GM04503 (cell line): ENCODE measurements at places on chromosomes 5 and 9.

DNA sequence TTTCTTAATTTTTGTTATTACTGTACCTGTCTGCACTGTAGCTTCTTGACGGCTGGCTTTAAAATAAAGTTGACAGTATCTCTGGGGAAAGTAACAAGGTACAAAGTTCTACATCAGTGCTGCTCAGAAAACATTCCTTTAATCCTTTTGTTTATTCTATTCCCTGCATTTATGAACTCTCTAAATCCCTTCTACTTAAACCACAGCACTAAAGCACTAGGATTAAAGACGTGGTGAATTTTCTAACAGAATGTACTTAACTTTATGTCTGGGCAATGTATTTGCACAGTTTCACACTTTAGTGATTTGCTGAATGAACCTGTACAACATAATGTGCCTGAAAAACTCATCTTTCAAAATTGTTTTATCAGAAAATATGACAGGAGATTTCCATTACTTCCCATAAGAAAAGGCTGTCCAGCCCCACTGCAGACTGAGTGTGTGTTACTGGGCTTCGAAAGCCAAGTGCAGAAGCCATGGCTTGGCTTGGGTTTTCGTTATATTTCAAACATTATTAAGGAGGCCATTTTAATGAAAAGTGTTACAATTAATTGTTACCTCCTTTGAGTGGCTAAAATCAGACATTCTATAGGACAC, 43.8 kb downstream of the LHFPL2 start:
- no peak for DNase-seq

DNA sequence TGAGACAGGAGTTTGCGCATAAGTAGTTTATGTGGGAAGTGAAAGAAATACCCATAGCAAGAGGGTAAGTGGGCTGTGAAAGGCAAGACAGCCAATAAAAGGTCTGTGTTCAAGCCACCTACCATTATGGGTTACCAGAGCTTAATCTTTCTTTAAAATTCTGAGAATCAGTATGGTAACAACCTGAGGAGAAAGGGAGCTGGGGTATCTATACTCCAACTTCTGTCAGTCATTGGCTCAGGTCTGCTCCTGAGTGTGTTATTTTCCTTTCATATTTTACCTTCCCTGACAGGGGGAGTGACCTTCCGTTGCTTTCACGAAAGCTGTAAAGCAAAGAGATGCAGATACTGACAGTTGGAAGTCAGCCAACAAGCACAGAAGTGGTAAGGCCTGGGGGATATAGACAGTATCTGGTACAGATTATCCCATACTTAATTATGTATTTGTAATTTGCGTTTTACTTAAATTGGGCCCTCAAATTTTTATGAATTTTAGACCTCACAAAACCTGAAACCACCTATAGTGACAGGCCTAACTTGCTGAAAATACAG, 233.4 kb downstream of the RAB3C start:
- DNase-seq, result no peak

DNA sequence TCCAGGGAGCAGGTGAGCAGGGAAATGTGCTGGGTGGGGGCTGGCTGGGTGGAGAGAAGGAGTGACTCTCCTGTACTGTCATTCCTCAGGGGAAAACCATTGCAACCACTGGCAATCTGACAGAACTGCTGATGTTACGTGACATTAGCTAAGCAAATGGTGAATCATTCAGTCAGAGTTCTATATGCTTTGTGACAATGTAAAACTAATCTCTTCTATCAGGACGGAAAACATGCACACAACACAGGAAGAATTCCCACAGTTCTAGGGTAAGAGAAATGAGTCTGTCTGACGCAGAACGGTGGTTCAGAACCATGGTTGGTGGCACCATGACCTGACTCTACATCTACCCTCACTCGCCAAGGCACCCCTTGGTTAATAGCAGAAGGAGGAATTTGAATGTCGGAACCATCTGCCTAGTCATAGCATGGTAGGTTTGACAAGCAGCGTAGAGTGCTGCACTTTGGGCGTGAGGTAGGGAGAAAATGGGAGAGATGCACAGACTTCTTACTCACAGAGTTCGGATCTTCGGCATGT, 243.6 kb upstream of the PANK3 start:
- DNase-seq, result peak; percentile 11

- DNase-seq, result no peak
Observed at GRCh38 chr9:89534515-89535287, 36.8 kb upstream of the SEMA4D start.

- DNase-seq, result no peak
Observed at GRCh38 chr5:143400541-143401226, 2.8 kb downstream of the NR3C1 start.

DNA sequence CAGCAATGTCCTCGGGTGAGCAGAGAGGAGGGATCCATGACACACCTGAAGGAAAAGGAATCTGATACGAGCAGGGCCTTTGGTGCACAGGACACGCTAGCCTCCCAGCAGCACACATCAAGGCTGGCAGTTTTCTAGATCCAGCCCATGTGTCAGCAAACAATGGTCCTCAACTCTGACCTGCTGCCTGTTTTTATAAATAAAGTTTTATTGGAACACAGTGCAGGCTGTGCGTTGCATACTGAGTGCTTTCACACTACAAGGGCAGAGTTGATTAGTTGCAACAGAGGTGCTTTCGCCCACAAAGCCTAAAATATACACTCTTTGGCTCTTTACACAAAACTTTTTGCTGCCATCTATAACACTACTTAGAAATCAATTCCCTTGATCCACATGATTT, 147.1 kb downstream of the MYO10 start:
- no peak for DNase-seq

GRCh38 chr5:36570301-36571095, 35.9 kb upstream of the SLC1A3 start:
- DNase-seq, result no peak

DNA sequence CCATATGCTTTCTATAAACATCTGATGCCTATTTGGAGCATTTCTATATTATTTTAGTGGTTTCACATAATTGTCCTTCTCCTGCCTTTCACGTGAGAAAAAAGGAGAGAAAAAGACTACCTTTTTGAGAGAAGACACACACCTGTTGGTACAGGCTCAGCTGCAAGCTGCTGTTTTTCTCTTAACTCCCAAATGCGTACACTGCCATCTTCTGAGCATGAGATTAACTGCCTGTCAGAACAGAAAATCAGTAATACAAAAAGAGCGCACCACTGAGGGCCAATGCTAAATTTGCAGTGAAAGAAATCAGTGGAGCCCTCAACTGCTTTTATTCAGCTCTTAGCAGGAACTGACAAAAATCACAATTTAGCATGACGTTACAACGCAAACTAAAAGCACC, 54.9 kb downstream of the WDR41 start:
- no peak for DNase-seq

- no peak for DNase-seq
Observed at GRCh38 chr9:113737517-113738271, 138.4 kb upstream of the ZNF618 start.

DNA sequence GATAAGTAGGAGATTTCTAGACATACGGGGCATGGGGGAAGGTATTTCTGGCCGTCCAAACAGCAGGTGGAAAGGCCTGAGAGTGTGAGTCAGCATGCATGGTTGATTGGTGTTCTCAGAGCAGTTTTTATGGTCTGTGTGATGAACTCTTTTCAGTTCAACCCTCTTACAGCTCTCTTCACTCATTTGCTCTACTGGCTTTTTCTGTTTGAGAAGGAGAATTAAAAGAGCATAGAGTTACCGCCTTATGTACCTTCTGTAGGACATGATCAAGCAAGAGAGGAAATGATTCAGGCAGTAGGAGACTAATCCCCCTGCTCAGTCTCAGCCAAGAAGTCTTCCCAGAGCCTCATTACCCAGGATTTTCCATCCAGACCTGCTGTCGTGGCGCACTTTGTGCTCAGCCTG, 92.4 kb downstream of the PRDM6 start:
- no peak for DNase-seq

DNA sequence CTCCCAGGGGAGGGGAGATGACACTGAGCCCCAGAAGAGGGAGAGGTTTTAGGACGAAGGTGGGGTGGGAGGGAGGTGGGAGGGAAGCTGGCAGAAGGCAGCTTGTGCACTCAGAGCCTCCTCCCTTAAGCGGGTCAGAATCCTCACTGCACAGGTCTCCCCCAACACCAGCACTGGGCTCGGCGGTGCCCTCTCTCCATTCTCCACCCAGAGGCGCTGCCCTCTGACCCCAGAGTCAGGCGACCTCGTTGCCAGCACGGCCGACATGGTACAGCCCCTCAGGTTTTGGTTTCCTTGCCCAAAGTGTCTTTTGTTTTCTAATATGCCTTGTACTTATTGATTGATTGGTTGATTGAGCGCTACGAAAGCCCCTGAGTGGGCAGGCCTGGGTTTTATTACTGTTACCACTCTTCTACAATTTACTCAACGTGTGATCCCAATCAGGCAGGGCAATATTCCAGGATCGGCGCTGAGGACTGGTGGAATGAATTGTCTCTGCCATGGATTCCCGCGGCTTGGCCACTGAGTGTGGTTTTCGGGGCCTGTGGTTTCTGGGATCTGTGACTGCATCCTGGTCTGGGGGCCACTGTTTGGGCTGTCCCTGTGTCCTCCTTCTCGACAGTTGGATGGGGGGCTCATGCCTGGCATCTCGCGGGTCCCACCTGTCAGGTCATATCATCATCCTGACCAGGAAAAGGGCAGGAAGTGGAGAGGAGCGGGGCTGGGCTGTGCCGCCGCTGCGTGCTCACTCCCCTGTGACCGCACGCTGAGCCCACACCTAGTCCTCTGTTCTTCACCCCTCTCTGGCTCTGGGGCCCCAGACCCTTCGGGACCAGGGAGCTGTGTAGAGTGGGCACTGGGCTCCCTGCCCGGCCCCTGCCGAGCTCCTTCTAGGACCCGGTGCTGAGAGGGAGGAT, 9.6 kb upstream of the FCN2 start:
- DNase-seq, result no peak

GRCh38 chr5:151086905-151087360, 6.1 kb upstream of the TNIP1 start:
- DNase-seq, result no peak

DNA sequence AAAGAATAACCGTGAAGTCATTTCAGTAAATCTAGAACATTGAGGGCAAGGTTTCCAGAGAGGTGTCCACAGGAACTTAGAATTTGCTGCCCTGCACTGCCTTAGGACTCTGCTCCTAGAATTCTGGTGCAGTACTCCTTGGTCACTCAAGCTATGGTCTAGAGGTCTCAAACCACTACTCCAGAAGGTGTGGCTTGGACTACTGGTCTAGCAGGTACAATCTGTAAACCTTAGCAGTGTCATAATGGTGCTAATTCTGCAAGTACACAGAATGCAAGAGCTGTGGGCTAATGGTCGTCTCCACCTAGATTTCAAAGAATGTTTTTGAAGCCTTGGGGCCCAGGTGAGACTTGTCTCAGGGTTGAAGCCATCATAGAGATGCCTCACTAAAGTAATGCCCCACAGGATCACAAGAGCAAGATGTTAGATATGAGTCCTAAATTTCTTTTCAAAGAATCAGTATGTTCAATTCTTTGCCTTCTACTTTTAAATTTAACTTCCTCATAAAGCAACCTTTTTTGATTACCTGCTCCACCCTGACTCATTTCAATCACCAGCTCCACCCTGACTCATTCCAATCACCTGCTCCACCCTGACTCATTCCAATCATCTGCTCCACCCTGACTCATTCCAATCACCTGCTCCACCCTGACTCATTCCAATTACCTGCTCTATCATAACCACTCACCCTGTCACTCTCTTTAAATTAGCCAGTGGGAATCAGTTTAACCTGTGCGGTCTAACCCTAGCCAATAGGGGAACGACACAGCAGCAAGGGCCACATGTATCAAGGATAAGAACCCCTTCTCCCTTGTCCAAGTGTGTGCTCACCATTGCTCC, 1111.8 kb upstream of the ACO1 start:
- DNase-seq, result no peak

- DNase-seq, result peak; percentile 22
Observed at GRCh38 chr5:138601444-138601843, 26.2 kb upstream of the HSPA9 start.

DNA sequence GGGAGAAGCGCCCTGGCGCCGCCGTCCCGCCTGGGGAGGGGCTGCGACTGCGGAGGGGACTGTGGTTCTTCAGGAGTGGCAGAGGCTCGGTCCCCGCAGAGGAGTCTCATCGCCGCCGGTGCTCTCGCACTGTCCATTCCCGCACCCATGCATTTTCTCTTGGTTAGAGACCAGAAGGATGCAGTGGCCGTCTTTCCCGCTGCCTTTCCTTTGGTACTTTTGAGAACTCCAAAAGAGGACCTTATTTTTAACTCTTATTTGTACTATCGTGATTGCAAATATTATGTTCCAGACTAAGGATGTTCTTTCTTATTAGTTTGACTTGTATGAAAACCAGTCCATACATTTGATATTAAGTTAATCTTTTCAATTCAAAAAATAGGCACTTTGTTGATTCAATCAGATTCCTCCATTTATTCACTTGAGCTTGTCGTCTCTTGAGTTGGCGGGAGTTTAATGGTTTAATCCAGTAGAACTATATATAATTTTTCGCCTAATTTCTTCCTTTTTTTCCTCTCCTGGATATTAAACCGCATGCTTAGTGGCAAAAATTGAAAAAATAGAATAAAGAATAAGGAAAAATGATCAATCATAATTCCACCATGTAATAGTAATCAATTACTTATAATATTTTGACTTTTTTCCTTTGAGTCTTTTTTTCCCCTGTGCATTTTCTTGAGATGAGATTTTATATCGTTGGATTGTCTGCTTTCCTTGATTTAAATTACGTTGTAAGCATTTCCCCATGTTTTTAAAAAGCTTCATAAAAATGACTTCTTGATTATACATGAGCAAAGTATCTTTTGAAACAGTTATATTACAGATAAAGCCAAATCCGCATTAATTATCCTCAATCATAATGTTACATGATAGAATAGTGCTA, 861 bp downstream of the ZFYVE16 start:
- no peak for DNase-seq

DNA sequence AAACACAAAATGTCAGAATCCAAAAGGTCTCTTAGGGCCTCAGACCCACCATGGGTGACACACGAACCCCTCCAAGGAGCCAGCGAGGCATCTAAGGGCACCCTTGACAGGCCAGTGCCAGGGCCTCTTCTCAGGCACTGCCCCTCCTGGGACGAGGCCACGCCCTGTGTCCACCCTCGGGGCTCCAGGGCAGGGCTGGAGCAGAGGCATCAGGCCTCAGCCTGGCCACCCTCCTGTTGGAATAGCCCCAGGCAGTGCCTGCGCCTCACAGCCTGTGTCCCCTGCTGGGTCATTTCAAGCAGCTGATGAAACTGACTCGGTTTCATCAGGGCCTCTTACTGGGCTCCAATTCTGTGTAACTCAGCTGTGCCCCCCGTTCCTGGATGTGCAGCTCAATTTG, 32.8 kb upstream of the SUSD3 start:
- DNase-seq, result no peak

- DNase-seq, result no peak
Observed at GRCh38 chr9:69122082-69122548, 52.0 kb upstream of the TJP2 start.
